ENCODE measurements at places on chromosomes 2 and 18.

- DNase-seq = no peak
Observed at GRCh38 chr18:49048396-49049020, 97.7 kb upstream of the SMAD7 start.

- DNase-seq = no peak
Observed at GRCh38 chr18:44900627-44901026, 219.9 kb downstream of the SETBP1 start.

DNA sequence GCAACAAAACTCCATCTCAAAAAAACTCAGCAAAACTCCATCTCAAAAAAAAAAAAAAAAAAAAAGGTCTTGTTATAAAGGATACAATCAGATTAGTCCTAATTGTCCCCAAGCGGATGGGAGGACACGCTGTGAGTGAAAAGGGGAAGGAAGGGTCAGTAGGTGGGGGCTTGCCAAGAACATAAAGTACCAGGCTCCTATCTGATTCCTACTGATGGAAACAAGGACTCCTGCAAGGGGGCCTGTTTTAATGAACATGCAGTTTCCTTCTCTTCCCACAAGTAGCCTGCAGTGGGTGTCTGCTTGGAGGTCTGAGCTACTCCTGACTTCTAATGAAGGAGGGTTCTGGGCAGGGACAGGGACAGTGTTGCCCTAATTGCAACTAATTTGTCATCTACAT, 7.9 kb downstream of the SCG2 start:
- no peak for DNase-seq

- no peak for DNase-seq
Observed at GRCh38 chr18:69647702-69648101, 247.0 kb downstream of the DOK6 start.

- no peak for DNase-seq
Observed at GRCh38 chr2:163709270-163709669, 26.5 kb downstream of the FIGN start.

GRCh38 chr2:10054424-10054823, 11.1 kb downstream of the KLF11 start:
- no peak for DNase-seq

- peak; percentile 83 for DNase-seq
Observed at GRCh38 chr2:216371721-216372702, at the start of gene MARCHF4. Gene MARCHF4, minus strand, starts transcription at chr2:216372483. Its CDS starts 2,223 bp downstream, at chr2:216370260.

GRCh38 chr2:108257757-108258331, 18.1 kb downstream of the SULT1C3 start:
- no peak for DNase-seq

GRCh38 chr2:98869272-98869641, 66.8 kb downstream of the CRACDL start:
- peak; percentile 23 for DNase-seq

DNA sequence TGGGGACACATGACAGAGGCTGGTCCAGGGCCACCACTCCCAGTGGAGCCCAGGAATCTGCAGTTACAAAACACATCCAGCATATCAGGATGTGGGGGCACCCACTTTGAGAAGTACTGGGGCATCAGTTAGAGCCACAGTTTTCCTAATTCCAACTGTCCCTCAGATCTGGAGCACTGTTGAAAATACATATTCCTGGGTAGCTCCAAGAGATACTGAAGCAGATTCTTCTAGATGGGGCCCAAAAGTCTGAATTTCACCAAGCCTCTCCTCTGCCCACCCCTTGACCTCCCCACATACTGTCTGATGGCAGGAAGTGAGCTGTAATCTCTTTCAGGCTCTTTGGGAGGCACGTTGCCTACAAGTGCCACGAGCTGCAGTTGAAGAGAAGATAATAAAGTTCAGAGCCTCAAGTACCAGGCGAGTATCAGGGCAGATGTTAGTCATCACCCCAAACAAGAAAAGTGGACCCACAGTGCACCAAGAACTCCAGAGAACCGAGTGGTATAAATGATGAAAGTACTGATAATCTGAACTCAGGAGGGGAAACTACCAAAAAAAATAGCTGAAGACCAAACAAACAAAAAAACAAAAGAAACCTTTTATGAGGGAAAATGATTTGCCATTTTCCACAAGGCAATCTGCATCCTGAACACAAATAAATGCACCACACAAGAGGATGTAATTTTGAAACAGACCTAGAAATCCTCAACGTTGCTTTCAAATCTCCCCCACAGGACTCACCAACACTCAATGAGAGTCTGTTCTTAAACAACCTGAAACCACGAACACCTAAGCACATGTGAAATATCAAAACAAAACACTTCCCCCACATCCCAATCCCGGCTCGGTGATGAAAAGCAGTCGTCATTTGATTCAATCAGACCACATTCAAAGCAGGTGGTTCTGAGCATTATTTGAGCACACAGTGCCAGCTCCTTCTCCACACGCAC, 98.7 kb downstream of the TCF4 start:
- no peak for DNase-seq

- peak; percentile 35 for DNase-seq
Observed at GRCh38 chr2:40451918-40452605, at the start of gene SLC8A1. Gene SLC8A1, minus strand, starts transcription at chr2:40452090.

GRCh38 chr2:178910005-178910404, 102.8 kb upstream of the TTN start:
- DNase-seq = no peak

Data from renal pelvis (tissue), 12 donors.